DMS53 (cell line): ENCODE measurements at places on chromosomes 11 and 22.

GRCh38 chr11:83033371-83033770, 38.3 kb downstream of the RAB30 start:
- no peak for DNase-seq

- peak; percentile 32 for DNase-seq
Measured at GRCh38 chr11:19714387-19715363, 2.0 kb downstream of the NAV2 start.

DNA sequence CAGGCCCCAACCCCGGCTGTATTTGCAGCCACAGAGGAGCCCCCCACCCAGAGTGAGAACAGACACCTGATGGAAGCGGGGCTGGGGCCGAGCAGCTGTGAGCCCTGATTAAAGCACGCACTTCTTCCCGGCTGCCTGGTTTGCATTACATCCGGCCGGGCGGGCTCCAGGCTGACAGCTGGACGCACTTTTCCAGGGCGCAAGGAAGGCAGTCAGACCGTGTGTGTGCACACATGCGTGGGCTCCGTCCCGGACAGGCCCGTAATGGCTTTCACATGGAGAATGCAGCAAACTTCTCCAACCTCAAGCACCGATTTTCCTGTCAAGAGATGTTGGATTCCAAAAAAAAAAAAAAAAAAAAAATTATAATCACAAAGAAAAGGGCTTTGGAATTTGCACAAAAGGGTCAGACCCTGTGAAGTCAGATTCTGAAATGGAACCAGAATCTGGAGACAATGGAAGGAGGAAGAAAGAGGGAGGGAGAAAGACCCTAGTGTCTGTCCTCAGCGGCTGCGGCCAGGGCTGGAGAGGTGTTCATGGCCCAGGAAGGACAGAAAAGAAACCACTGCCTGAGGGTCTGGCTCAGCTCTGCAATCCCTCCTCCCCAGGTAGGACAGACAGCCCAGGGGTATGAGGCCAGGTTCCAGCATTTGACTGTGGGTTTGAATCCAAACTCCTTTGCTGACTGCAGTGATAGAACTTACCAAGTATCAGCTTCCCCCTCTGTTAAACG, 365.5 kb downstream of the MN1 start:
- peak; percentile 1 for DNase-seq

DNA sequence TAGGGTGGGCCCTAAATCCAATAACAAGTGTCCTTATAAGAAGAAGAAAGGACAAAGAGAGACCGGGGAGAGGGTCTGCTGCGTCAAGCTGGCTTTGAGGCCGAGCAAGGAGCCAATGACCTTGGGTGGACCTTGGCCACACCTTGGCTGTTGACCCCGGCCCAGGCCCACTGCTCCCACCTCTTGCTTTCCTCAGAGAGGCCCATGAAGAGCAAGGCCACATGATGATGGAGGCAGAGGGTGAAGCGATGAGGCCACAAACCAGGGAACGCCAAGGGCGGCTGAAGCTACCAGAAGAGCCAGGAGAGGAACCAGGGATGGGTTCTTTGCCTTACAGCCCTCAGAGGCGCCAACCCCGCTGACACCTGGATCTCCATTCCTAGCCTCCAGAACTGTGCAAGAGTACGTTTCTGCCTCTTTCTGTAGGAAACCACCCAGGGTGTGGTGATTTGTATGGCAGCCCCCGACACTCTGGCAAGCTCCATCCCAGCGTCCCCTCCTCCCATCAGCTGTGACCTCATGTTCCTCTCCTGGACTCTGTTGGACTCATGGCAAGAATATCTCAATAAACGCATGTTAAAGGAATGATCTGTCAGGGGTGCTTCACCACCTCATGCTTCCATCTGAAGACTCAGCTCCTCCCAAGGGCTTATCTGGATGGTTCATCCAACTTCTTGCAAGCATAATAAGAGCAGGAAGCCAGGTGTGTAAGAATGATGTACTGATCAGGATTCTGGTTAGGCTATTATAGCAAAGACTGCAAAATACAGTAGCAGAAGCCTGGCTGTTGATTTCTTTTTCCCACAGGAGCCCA, 41.6 kb upstream of the LINC01488 start:
- no peak for DNase-seq

DNA sequence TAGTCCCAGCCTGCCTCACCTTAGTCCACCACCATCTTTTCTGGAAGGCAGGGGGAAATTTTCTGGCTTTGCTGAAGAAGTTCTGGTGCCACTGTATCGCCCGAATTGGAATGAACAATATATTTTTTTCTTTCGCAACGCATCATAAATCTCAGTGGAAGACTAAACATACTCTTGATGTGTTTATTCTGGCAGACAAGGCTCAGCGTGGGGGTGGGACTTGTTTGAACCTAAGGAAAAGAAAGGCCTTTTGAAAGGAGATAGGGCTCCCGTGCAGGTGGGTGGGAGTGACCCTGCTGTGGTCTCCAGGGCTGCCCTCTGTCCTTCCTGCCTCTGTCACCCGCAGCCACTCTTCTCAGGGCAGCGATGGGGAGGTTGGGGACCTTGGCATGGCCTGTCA, 42.5 kb downstream of the CD82 start:
- no peak for DNase-seq

- DNase-seq: no peak
Measured at GRCh38 chr11:106794058-106794457, 224.2 kb downstream of the GUCY1A2 start.

DNA sequence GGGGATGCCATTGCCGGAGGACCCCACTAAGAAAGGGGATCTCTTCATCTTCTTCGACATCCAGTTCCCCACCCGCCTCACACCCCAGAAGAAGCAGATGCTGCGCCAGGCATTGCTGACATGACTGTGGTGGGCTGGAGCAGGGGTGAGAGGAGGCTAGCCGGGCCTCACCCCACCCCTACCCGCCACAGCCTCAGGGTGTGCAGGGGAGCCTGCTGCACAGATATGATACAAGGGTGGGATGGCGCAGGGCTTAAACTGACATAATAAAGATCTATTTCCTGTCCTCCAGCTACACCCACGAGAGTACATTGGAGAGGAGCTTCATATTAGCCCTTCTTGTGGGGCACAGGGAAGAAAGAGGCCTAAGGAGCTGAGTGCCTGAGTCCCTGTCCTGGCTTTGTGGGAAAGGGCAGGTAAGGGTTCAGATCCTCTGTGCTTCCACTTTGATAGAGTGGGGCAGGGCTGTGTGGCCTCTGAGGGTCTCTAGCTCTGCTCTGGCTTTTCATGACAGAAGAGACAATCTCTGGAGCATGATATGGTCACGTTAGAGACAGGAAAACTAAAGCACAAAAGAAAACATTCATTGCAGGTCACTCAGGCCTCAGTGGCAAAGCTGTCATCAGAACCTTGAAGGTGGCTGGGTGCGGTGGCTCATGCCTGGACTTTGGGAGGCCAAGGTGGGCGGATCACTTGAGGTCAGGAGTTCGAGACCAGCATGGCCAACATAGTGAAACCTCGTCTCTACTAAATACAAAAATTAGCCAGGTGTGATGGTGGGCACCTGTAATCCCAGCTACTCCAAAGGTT, 12.4 kb downstream of the UCP2 start:
- DNase-seq: peak; percentile 75

DNA sequence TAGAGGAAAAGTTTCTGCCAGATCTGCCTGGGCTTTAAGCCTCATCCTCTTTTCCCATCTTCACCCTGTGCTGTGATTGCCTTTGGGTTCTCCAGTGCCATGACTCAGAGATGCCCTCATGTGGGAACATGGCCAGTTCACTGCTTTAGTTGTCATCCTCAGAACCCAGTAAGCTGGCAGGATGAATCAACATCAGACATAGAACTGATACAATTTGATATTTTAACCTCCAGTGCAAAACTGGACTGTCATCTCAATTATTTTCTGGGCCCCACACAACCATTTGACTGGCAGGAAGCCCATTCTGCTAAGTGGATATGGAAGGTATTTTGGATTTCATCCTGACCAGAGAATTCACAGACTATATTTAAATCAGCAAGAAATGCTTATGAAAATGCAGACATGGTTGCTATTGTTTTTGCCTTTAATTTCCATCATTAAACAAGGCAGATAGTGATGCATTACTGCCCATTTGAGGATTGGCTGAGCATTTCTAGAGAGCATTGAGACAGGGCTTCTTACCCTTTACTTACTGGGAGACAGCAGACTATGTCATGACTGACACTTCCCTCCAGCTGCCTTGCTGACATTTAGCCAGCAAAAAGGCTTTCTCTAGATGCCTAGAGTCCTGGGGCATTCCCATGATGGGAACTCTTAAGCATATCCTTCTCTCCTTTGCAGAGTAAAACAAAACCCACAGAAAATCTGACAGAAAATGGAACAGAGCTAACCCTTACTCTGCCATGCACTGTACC, 327.1 kb upstream of the MTNR1B start:
- DNase-seq: no peak

DNA sequence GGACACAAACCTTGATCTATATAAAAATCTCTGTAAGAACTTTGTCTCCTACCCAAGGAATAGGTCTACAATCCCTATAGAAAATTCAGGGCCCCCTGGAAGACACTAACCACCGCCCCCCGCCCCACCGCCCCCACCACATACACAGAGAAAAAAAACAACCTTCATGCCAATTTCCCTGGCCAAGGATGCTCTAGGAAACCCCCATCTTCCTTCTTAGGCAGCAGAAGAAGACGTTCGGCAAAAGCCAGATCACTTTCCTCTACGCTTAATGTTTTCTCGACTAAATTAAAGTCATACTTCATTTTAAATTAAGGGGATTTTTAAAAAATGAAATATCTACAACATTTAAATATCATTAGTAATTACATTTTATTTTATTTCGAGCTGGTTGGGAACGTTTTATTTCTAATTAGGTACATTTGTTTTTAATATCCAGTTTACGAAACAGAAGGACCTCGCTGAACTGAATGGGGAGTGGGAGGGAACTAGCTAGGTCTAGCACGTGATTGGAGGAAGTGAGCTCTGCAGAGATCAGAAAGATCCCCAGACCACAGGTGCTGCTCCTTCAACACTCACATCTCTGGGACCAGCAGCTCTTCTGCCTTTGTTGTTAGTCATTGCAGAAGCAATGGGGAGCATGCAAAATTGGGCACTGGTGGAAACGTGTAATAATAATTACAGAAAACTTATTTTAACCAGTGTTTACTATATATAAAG, 472.3 kb downstream of the MN1 start:
- DNase-seq: no peak

DNA sequence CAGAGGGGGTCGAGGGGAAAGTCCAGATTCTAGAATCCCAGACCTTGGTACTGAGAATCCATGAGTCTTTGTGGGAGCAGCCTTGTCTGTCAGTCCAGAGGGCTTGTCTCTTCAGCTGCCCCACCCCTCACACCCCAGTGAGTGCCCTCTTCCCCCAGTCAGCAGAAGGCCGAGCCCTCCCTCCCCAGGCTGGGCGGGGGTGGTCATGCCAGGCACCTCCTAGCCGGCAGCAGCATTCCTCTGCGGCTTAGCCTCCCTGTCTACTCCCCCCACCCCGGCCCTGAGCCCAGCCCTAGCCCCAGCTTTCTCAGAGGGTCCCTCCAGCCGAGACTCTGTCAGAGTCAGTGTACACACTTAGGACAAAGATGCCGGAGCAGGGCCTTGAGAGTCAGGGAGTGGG, 4.6 kb downstream of the SOX10 start:
- no peak for DNase-seq

DNA sequence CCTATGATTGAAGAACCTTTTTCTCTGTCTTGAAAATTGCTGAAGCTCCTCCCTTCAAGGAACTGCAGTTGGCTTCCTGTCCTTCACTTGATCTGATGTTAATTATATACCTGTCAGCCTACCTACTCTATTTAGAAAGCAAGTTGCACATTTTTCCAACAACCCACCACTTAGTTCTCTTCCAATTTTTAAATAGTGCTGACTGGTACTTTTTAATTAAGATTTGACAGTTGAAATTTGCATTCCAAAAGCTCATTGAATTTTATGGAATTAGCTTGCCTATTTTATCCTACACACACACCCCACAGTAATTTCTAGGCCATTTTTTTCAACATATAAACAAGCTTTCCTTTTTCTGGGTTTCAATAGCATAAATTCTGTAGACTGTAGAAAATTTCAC, 820.3 kb upstream of the FAT3 start:
- no peak for DNase-seq

DNA sequence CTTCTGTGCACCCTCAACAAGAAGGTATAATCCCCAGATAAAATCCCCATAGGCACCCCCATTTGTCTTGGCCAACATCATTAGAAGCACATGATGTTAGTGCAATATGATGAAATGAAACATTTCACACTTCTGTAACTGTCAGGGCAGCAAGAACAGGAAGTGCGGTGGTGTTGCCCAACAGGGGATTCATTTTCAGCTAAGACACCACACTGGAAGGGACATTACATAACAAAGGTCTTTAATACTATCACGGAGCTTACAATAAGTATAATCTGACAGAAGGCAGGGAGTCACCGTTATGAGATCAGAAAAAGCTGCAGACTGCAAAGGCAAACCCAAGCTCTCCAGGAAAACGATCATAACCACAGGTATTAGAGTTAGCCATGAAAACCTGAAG, 2.0 kb downstream of the OR52W1 start:
- no peak for DNase-seq

DNA sequence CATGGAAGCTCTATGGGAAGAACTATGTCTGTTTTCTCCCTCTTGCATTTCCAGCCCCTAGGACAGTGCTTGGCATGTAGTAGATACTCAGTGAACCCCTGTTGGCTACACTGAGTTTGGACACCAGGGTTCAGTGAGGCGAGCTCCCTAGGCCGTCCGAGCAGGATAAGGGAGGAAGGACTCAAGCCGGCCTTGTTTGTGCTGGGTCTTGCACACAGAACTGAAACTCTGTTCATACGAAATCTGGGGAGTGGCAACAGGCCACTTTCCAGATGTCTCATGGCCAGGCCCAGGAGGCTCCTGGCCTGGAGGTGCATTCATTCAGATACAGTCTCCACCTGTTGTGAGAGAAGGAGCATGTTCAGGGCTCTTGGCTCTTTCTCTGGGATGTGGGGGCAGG, 23.6 kb upstream of the LMO1 start:
- DNase-seq: no peak

GRCh38 chr11:115906171-115906570, 402.0 kb upstream of the CADM1 start:
- no peak for DNase-seq

DNA sequence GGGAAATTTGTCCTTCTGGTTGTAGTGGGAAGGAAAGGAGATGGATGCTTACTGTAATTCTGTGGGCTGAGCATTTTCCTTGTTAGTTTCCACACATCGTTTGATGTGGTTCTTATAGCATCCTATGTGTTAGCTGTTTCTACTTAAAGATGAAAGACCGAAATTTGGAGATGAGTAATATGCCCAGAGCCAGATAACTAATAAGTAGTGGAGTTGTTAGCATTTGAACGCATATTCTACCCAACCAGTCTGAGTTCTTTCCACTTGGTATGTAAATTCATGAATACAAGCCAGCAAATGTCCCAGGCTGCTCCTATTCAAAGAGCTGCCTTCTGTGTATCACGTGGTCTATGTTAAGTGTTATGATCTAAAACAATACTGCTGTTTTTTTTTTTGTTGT, 14.6 kb downstream of the SPECC1L start:
- no peak for DNase-seq

GRCh38 chr11:59841514-59841913, 3.8 kb downstream of the CBLIF start:
- no peak for DNase-seq
